Epithelial cell of prostate (primary cell): ENCODE measurements at places on chromosomes 7 and 10.

DNA sequence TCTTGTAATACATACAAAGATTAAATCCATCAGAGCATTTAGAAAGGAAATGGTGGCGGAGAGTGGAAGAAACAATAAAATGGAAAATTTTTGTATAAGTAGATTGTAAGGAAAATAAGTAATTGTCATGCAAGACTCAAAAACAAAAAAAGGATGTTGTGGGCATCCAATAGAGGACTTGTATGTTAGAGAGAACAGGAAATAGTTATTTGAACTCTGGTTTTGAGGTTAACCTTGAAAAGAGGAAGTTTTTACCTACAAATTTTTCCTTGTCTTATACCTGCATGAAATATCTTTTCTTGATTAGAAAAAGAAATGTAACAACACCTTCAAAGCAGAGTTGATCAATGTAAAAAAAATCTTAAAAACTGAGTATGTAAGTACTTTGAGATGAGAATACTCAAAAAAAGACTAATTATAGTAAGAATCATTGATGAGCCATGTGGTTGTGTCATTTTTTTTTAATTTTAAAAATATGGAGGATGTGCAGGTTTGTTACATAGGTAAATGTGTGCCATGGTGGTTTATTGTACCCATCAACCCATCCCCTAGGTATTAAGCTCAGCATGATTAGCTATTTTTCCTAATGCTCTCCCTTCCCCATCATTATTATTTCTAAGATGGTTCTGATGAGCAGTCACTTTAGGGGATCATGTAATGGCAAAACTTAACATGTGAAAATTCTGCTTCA lies 11.9 kb downstream of the TMEM106B start:
- DNase-seq: no peak

GRCh38 chr10:128087146-128087883 lies 38.9 kb downstream of the MKI67 start:
- no peak for DNase-seq

DNA sequence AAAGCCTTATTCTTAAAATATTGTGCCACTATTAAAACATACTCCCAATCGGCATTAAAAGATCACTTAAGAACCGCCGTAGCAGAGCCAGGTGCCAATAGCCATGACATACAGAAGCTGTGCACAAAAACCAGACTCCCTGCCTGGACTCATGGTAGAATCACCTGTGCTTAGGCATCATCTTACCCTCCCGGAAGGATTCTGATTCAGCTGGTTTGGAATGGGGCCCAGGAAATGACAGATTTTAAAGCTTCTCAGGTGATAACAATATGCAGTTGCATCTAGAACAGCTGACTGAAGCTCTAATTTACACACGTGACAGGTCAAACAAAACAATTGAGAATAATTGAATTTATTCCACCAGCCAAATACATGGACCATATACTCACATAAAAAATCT lies 10.7 kb downstream of the A1CF start:
- DNase-seq: peak; percentile 26

DNA sequence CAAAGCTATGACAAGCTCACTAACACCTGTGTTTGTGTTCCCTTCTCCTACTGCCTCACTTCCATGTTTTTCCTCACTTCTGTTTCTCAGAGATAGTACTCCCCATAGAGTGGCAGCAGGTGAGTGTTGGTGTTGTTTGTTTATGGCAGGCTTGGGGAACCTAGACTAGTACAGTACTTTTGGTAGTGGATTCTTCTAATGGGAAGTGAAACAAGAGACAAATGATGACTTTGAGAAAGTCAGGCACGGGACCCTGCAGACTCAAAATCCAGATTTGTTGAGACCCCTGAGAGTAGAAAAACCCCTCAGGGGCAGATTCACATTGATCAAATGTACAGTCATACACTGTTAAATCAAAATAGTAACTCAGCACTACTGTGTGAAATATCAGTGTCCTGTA lies 6.4 kb upstream of the CFAP69 start:
- no peak for DNase-seq
